ENCODE measurements at places on chromosomes 4 and X. TPM values are rescaled to one million over a fixed set of nuclear protein-coding genes. Genes with fewer than 3 reads are reported as not detected.

DNA sequence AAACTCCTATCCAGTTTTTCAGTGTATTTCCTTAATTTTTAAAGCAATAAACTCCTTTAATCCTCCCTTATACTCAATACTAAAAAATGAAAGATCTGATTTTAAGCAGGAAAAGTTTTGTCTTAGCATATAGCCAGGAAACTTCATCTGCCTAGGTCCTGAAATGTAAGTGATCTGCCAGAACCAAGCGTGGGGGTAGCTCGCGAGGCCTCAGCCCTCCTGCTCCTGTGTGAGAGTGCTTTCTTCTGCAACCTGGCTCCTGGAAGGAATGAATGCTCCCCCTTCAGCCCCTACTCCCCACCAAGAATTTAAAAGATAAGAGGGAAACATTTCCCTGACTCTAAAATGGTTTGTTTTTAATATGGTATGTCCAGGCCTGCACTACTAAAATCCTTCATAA is 160.1 kb downstream of the CBR4 start:
- no peak for DNase-seq

- no peak for DNase-seq
These were observed 225.4 kb upstream of the AGA start for GRCh38 chr4:177667687-177668086.

- DNase-seq: no peak
These were observed 18.5 kb upstream of the DCAF4L1 start for GRCh38 chr4:41963105-41963504.

- DNase-seq: no peak
These were observed 138.9 kb upstream of the MID1 start for GRCh38 chrX:10759141-10759799.

DNA sequence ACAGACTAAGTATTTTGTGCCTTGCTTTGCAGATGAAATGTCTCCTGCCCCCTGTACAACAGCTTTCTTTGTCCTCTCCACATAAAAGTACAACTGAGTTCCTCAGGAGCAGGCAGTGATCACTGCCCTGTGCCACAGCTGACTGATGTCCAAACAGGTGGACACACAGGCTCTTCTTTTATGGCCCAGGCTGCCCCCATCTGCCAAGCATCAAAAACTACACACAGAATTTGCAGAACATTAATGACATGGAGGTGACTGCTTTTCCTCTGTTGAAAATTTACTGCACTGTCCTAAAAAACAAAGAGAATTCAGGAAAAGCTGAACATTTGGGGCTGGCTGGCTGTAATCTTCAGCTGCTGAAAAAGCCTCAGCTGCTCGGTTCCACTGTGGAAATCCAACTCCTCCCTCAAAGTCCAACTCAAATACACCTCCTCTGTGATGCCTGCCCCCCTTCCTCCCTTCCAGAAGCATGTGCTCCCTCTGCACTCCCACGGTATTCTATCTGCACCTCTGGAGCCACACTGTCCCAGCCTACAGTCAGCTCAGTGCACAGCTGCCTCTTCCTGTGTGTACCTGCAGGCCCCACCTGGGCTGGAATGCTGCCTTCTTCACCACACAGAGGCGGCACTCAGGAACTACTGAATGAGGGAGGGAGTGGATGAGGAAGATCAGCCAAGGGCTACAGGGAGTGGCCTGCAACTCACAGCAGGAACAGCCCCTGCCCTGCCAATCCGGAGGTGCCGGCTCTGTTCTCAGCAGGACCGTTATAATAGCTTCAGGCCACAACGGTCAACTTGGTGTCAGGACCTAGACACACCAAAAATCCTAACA is 10.3 kb downstream of the AFAP1 start:
- DNase-seq: no peak

GRCh38 chrX:50996930-50997329 is 86.4 kb downstream of the BMP15 start:
- no peak for DNase-seq

Gene LIMCH1
- 68.0 TPM for total RNA-seq

Gene CFP
- 3.2 TPM for total RNA-seq

Gene NSUN7
- 0.65 TPM for total RNA-seq

Gene MTNR1A
- total RNA-seq: not detected
